ENCODE measurements at places on chromosomes 1 and 21.

- no peak for DNase-seq
These were observed 2.6 kb downstream of the CROCC start for GRCh38 chr1:16924216-16924918.

DNA sequence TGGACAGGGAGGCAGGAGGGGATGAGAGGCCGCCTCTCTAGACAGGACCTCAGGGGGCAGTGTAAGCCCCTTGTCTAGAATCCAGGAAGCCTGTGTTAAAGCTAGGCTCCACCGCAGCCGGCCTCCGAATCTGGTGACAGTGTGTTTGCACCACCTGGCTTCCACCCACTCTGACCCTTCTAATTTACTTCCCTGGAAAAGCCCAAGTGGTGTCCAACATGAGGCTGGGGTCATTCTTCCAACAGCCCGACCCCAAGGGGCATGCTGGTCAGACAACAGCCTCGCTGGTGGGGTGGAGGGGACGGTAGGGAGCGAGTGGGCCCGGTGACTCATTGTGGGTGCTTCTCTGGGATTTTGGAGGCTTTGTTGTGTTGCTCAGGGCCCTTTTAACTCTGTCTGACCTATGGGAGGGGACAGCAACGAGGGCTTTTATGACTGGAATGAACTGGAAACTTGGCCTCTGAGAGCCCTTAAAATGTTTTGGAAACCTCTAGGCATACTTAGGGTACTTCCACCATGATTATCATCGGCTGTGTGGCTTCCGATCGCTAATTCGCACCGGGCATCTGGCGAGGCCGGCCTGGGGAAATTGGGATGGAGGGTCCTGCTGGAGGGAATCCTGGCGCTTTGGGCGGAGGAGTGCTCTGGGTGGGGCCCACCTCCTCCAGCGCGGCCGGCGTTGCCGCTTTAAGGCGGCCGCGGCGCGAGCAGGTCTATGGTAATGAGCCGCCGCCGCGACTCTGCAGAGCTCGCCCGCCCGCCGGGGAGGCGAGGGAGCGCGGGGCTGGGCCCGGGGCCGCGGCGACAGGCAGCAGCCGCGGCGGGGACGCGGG lies at the start of gene CELSR2:
CELSR2 (plus strand) TSS at position 743 of the 833 bp plus-strand sequence. CDS start 541 bp downstream, outside the sequence.
- peak; percentile 20 for DNase-seq

- DNase-seq: no peak
These were observed 48.9 kb downstream of the CD247 start for GRCh38 chr1:167469280-167469965.

- DNase-seq: no peak
These were observed 557.2 kb upstream of the BEND5 start for GRCh38 chr1:49333906-49334305.

- no peak for DNase-seq
These were observed 36.4 kb downstream of the SLC2A7 start for GRCh38 chr1:8989821-8990220.

DNA sequence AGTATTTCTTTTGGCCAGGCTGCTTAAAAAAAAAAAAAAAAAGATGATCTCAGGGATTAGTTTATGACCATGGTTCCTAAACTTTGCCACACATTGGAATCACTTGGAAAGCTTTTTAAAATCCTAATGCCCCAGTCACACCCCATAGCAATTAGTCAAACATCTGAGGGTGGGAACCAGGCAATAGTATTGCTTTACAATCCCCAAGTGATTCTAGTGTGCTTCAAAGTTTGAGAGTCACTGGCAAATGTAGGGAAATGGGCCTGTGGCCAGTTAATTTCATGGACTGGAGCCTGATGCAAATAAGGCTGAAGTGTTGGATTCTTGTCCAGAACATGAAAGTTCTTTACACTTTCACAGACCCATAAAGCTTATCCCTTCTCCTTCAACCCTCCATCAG lies 374.6 kb upstream of the ESRRG start:
- no peak for DNase-seq

DNA sequence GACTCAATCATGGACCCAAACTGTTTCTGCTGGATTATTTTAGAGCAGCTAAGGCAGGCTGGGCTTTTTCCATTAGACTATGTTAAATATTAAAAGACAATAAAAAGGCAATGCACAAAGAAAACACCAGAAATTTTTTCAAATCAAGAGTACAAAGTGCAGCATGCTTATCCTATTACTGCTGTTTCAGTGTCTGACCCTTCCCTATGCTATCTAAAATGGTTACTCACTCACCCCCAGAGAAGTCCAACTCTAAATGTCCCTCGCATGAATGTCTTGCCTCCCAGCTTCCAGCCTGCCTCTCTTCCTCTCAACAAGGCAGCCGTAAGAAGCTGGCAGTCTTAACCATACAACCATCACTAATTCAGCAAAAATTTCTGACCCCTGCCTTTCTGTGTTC lies 108.7 kb upstream of the SYT6 start:
- no peak for DNase-seq

- DNase-seq: no peak
These were observed 8.6 kb downstream of the ARF1 start for GRCh38 chr1:228091084-228091483.

DNA sequence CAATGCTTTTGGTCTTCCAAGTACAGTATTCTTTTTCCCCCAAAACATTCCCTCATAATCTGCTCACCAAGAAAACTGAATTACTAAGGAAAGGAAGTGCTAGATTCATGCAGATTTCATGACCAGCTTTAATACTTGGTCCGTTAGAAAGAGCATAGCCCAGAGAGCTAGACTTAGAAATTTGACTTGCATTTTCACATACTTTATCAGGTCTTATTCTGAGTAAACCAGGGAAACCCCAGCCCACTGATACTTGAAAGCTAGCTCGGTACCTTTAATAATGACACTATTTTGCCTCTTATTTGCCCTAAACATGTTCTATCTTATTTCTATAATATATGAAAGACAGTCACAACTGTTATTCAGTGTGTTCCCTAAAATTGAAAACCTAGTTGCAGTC lies 204.5 kb downstream of the TTLL7 start:
- DNase-seq: no peak

DNA sequence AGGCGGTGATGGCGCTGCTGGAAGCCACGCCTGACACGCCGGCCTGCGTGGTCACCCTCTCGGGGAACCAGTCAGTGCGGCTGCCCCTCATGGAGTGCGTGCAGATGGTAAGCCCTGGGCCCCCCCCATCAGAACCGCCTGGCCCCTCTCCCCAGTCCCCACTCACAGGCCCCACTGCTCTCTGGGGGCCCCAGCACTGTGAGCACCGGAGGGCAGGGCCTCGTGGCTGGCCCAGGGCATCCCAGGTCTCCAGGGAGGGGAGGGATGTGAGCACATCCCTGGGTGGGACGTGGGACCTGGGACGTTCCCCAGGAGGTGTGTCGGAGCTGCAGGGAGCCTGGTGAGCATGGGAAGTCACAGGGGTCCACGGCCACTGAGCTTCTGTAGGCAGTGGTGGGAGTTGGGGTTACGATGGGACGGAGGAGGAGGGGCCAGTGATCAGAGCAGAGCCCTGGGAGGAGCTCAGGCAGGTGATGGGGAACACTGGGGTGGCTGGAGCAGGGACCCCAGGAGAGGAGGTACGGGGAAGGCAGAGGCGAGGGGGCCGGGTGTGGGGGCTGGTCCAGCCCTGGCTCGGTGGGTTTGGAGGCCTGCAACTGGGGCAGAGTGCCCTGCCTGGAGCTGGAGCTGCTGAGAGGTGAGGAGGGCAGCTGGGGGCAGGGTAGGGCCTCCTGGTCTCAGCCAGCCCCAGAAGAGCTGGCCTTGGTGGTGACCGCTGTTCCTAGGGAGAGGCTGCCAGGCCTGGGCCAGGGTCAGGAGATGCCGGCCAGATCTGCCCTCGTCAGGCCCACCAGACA lies 18.8 kb downstream of the PFKL start:
- DNase-seq: no peak

Data from RCC 7860 (cell line).